Suprapubic skin (tissue), 4 donors: ENCODE measurements at places on chromosomes 11 and 22.

- DNase-seq = no peak
Observed at GRCh38 chr22:37275134-37275533, 7.2 kb upstream of the CYTH4 start.

- no peak for DNase-seq
Observed at GRCh38 chr11:65214212-65214845, 32.6 kb downstream of the CAPN1 start.

DNA sequence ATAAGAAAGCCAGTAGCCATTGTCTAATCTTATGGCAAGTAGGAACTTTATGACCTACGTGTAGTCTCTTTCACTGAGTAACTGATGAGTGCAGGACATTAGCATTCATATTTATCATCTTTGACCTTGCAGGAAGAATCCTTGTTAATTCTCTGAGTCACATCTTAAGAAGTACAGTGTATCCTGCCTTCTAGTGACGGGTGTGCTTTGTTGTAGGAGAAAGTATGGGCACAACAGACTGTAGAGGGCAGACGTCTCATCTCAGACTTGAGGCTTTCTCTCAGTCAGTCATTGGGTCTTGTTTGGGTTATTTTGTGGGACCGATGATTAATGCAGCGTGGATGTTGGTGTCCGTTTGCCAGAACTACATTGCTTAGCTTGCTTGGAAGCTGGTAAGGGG is 6.8 kb downstream of the RNF214 start:
- no peak for DNase-seq

- DNase-seq = no peak
Observed at GRCh38 chr22:24115247-24116207, 65.8 kb upstream of the SUSD2 start.

GRCh38 chr11:72781313-72782080 is 12.3 kb downstream of the STARD10 start:
- DNase-seq = no peak
